ENCODE measurements at places on chromosomes 5 and 9. TPM values are rescaled to one million over a fixed set of nuclear protein-coding genes. Genes with fewer than 3 reads are reported as not detected.

The TMEM252 gene
- not detected for total RNA-seq

The RASEF gene
- 8.3 TPM for total RNA-seq

The DBH gene
- total RNA-seq, result not detected

The RORB gene
- not detected for total RNA-seq

The MEGF10 gene
- not detected for total RNA-seq

The IL3 gene
- not detected for total RNA-seq

The MZB1 gene
- total RNA-seq, result 0.20 TPM

Measured in A549 treated with dexamethasone at 1 μM for 4 hours (cell line).